ENCODE measurements at places on chromosomes 3 and 15. TPM values are rescaled to one million over a fixed set of nuclear protein-coding genes. Genes with fewer than 3 reads are reported as not detected.

Gene PPP4R2
- total RNA-seq = 60.9 TPM

Gene CHRNA3
- 0.06 TPM for total RNA-seq

Gene NR2E3
- total RNA-seq = not detected

DNA sequence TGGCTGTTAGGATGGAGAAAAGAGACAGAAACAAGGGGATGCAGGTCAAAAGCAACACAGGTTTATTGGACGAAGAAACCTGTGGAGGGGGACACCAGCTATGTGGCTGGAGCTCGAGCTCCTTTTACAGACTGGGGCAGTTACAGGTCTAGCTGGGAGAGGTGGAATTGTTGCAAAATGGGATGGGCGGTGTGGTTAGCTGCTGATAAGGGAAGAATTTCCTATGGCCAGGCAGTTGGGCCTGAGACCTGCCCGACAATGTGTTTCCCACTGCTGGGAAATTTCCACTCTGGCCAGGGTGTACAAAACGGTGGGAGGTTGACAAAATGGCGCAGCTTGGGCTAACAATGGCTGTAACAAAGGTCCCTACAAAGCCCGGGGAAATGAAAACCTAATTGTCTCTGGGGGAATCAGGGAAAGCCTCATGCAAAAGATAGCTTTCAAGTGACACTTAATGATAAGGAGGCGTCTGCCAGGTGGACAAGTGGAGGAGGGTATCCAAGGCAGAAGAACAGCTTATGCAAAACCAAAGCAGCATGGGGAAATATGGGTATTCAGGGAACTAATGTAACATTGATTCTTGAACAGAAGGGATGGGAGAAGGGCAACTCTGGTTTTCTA is 137.4 kb upstream of the SGO1 start:
- H3K36me3 ChIP-seq = no peaks in the 10 kb centered on the region
- H3K4me1 ChIP-seq = peaks cover 5% of the 10 kb centered on the region
- no peak overlapping the region for H3K27ac ChIP-seq
- DNase-seq = no peak
- H3K27me3 ChIP-seq = no peaks in the 10 kb centered on the region
- H3K4me3 ChIP-seq = no peak overlapping the region

GRCh38 chr3:38171622-38172021 is 6.3 kb downstream of the OXSR1 start:
- no peaks in the 10 kb centered on the region for H3K27me3 ChIP-seq
- H3K27ac ChIP-seq = no peak overlapping the region
- H3K4me1 ChIP-seq = peaks cover 45% of the 10 kb centered on the region
- no peak for DNase-seq
- H3K36me3 ChIP-seq = no peaks in the 10 kb centered on the region

GRCh38 chr15:52567871-52568600 is 794 bp downstream of the ARPP19 start:
- peak; percentile 61 for DNase-seq
- H3K4me1 ChIP-seq = peaks cover 28% of the 10 kb centered on the region
- H3K27ac ChIP-seq = peak overlapping the region; percentile 91
- no peaks in the 10 kb centered on the region for H3K27me3 ChIP-seq
- peak overlapping the region; percentile 88 for H3K4me3 ChIP-seq

GRCh38 chr15:62618432-62618831 is 424.1 kb upstream of the TPM1 start:
- H3K27me3 ChIP-seq = no peaks in the 10 kb centered on the region
- no peak for DNase-seq
- H3K36me3 ChIP-seq = no peaks in the 10 kb centered on the region
- H3K4me3 ChIP-seq = no peak overlapping the region

DNA sequence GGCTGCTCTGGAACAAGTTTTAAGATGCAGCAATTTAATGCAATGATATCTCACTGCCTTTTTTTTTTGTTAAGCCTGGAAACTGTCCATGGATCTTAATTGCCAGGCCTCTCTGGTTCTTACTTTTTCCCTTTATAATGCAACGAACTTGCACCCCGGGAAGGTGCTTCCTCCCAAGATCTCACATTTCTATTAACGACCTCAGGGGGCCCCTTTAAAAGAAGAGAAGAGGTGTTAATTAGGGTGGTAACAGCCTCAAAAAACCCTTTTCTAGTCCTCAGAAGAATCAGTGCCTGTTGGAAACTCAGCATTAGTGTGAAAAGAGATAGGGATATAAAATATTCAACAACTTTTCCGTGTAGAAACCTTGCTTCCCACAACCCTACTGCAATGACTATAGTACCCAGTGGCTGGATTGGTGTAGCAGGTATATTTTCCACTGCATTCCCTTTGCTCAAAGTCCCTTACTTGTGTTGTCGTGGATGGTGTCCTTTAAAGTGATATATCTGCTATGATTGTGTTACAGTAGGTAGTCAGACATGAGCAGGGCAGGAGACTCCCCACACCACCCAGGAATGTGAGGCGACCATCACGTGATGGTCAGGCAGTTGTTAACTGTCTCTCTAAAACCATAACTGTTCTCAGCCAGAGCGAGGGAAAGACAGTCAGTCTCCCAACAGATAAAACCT is 121.8 kb downstream of the CTNNB1 start:
- H3K36me3 ChIP-seq = no peaks in the 10 kb centered on the region
- H3K27me3 ChIP-seq = no peaks in the 10 kb centered on the region
- no peak overlapping the region for H3K27ac ChIP-seq
- H3K4me3 ChIP-seq = no peak overlapping the region
- DNase-seq = no peak

Gene CLDN11
- 3.0 TPM for total RNA-seq

DNA sequence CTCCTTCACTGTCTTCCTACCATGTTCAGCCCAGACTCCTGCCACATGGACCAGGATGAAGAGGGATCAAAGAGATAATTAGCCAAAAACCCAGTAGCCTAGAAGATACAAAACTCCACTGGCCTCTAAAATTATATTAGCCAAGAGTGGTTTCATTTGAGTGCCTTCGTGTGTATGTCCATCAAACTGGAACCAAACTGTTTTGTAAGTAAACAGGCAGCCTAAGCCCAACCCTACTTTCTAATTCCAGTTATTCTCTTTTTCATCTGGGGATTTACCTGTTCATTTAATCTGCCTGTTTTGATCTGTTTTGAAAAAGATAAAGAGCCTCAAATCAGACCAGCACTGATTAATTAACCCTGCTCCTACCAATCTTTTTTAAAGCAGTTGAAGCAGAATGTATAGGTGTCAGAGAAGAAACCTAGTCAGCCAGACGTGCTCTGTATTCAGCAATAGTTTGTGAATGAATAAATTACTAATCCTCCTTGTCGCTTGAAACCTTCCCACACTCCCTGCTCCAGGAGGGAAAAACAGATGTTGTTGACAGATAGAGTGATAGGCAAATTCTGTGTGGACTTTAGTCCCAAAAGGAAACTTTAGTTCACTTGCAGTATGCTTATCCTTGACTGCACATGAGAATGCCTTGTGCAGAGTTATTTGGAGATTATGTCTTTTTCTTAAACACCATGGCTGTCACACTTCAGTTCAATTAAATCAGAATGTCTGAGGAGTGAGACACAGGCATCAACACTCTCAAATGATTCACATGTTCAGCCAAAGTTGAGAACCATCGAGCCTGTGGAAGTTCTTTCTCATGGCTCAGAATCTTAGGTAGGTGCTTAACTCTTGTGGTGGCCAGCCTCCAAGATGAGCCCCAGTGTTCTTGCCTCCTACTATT is 55.5 kb upstream of the ZBED2 start:
- H3K27me3 ChIP-seq = peaks cover 5% of the 10 kb centered on the region
- DNase-seq = no peak
- no peaks in the 10 kb centered on the region for H3K36me3 ChIP-seq
- H3K4me3 ChIP-seq = no peak overlapping the region
- H3K4me1 ChIP-seq = no peaks in the 10 kb centered on the region
- H3K27ac ChIP-seq = no peak overlapping the region

Gene PRSS50
- 0.23 TPM for total RNA-seq

DNA sequence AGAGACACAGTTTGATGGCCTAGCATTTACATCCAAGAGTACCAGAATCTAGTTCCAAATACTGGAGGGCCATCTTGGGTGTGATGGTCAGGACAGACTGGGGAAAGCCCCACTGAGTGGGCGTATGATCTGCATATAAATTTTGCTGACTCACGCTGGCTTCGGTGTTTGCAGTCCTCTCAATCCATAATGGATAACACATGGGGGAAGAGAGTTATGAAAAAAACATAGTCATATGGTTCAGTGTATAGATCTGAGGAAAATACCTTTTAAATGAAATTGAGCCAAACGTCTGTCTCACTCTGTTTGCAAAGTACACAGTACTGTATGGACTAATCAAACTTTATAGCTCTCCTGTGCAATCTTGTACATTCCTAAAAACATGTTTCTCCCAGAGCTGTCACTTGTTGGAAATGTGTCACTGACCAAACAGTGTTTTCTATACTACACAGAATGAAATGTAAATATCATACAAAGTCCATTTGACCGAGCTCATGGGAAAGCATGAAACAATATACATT is 125.3 kb upstream of the THBS1 start:
- H3K36me3 ChIP-seq = no peaks in the 10 kb centered on the region
- no peak for DNase-seq
- H3K27me3 ChIP-seq = no peaks in the 10 kb centered on the region
- H3K4me3 ChIP-seq = no peak overlapping the region
- no peak overlapping the region for H3K27ac ChIP-seq

GRCh38 chr3:181707980-181708379 is 3.7 kb upstream of the SOX2 start:
- no peak overlapping the region for H3K27ac ChIP-seq
- peaks cover 30% of the 10 kb centered on the region for H3K27me3 ChIP-seq
- DNase-seq = no peak
- H3K4me3 ChIP-seq = no peak overlapping the region
- H3K36me3 ChIP-seq = no peaks in the 10 kb centered on the region

Gene HIGD2B
- not detected for total RNA-seq

- no peaks in the 10 kb centered on the region for H3K27me3 ChIP-seq
- no peak overlapping the region for H3K4me3 ChIP-seq
- no peaks in the 10 kb centered on the region for H3K4me1 ChIP-seq
- no peak overlapping the region for H3K27ac ChIP-seq
These were observed 468.0 kb upstream of the TBL1XR1 start for GRCh38 chr3:177665122-177665808.

Gene LRRN1
- total RNA-seq = 7.6 TPM

- H3K27ac ChIP-seq = peak overlapping the region; percentile 88
- H3K4me3 ChIP-seq = no peak overlapping the region
- H3K4me1 ChIP-seq = peaks cover 94% of the 10 kb centered on the region
- no peaks in the 10 kb centered on the region for H3K27me3 ChIP-seq
These were observed 26.5 kb downstream of the DAPK2 start for GRCh38 chr15:64019764-64020163.

Gene ITIH1
- not detected for total RNA-seq

DNA sequence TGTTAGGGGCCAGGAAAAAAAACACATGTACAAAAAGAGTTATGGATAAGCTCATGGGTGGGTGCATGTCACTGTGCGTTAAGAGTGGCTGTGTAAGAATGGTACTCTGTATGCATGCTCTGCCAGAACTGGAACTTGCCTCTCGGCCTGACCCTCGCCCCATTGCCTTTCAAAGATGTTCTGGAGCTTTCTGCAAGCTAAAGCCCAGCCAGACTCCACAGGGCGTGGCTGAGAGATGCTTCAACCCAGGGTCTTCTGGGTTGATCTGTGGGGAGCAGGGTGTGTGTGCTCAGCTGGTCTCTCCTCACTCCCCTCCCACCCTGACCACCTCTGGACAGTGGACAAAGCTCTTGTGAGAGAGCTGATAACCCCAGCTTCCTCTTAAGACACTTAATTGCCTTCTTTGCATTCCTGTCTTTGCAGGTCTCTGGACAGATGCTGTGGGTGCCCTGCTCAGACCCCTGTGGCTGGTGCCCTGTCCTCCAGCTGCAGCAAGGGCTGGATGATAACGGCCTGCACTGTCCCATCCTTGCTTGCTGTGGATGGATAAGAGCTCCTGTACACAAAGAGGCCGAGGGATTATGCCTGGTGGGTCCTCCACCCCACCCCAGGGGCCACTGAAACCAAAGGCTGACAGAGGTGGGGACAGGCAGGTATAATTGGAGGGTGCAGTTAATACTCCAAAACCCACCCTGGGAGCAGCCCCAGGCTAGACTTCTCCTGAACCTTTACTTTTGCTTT is 28.7 kb downstream of the ALDH1L1 start:
- DNase-seq = no peak
- H3K36me3 ChIP-seq = no peaks in the 10 kb centered on the region
- H3K4me3 ChIP-seq = no peak overlapping the region
- no peaks in the 10 kb centered on the region for H3K4me1 ChIP-seq
- no peaks in the 10 kb centered on the region for H3K27me3 ChIP-seq

Gene NANOGP8
- 0.27 TPM for total RNA-seq

DNA sequence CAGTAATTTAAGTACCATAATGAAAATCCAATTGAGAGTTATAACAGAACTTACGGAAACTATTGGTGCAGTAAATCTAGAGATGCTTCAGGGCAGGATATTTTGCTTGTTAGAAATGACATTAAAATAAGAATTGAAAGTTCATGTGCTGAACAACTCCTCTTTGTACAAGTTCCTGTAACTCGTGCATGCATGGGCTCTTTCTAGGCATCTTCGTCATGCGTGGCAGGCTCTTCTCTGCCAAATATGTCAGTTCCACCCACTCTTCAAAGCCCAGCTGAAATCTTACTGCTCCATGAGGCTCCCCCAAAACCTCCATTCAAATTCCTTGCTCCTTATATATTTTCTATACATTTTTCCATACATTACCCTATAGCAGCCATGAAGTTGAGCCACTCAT is 48.7 kb downstream of the FBN1 start:
- H3K27me3 ChIP-seq = no peaks in the 10 kb centered on the region
- DNase-seq = no peak
- no peaks in the 10 kb centered on the region for H3K36me3 ChIP-seq
- H3K27ac ChIP-seq = no peak overlapping the region
- no peak overlapping the region for H3K4me3 ChIP-seq

Gene ATP13A5
- total RNA-seq = not detected

DNA sequence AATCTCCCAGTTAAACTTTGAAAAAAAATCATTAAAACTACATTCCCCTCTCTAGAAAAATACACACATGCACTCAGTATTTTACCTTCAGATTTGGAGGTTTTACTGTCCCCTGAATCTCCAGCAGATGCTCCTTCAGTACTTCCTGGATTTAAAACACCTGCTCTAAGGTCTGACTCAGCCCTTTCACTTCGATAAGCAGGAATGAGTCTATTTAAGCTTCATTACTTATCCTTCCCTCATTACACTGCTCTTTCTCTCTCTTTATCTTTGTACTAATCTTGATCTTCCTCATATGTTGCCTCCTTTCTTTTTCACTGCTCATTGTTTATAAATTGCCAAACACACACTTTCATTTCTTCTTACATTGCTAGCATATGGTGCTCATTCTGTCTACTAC is 443.9 kb downstream of the DIPK2A start:
- H3K27me3 ChIP-seq = no peaks in the 10 kb centered on the region
- no peaks in the 10 kb centered on the region for H3K4me1 ChIP-seq
- H3K27ac ChIP-seq = no peak overlapping the region

Gene ABHD10
- total RNA-seq = 16.0 TPM

DNA sequence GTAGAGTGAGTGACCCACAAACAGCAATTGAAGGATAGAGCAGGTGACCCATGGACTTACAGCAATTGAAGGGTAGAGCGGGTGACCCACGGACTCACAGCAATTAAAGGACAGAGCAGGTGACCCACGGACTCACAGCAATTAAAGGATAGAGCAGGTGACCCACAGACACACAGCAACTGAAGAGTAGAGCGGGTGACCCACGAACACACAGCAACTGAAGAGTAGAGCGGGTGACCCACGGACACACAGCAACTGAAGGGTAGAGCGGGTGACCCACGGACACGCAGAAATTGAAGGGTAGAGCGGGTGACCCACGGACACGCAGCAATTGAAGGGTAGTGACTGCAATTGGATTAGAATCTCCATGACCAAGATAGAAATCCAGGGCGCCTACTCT is 9.8 kb upstream of the TNK2 start:
- no peaks in the 10 kb centered on the region for H3K4me1 ChIP-seq
- no peak overlapping the region for H3K27ac ChIP-seq
- H3K27me3 ChIP-seq = no peaks in the 10 kb centered on the region

GRCh38 chr3:177679568-177680471 is 482.5 kb upstream of the TBL1XR1 start:
- H3K36me3 ChIP-seq = no peaks in the 10 kb centered on the region
- H3K27me3 ChIP-seq = no peaks in the 10 kb centered on the region
- no peak overlapping the region for H3K27ac ChIP-seq
- H3K4me3 ChIP-seq = no peak overlapping the region

Data from psoas muscle (tissue), 8 donors.